ENCODE measurements at places on chromosomes 11 and 22.

DNA sequence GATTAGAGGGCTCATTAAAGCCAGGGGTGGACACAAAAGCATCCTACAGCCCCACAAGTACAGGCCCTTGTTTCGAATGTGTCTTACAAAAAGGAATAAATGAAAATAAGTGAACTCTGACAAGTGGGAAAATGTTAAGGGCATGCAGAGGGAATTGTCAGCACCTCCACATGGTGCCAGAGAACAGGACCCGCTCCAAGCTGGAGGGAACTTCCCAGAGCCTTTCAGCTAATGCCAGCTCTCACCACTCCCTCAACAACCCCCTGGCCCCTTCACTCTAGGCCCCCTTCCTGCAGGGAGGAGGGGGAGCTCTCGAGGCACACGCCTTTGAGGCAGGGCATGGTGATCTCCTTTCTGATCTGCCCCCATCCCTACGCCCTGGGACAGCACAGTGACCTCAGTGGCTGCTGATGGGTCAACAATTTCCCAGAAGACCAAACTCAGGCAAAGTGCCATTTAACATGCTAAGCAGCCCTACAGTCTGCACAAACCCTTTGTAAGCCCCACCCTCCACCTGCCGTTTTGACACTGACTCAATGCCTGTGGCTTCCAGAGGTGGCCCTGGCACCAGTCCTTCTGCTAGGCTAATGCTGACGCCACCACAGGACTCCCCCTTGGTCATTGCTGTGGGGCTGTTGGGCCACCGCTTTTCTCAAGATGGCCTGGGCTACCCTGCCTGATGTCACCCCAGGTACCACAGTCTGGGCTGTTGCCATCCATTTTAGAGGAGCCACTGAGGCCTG lies 12.5 kb upstream of the CHST1 start:
- H3K4me1 ChIP-seq, result no peaks in the 10 kb centered on the region
- no peaks in the 10 kb centered on the region for H3K36me3 ChIP-seq
- no peak overlapping the region for H3K27ac ChIP-seq

DNA sequence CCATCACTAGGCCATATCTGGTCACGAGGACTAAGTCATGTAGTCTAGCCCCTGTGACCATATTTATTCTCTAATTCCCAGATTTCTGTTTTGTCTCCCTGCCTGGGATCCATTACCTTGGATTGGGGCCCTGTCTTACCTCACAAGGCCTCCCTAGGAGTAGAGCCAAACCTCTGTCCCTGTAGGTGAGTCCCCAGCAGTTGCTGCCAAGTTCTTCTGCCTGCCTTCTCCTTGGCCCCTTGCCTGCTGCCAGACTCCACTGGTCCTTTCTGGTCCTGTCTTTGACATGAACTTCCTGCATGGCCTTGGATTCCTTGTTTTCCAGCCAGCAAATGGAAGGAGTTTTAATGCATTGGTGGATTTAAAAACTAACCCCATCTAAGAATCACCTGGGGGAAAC lies 35.6 kb upstream of the CADM1 start:
- no peaks in the 10 kb centered on the region for H3K4me1 ChIP-seq
- 0 out of 2 replicates have a peak, but pooled peaks cover 6% of the 10 kb centered on the region for H3K27me3 ChIP-seq
- no peaks in the 10 kb centered on the region for H3K36me3 ChIP-seq
- no peak for DNase-seq
- H3K27ac ChIP-seq, result no peak overlapping the region
- no peak overlapping the region for H3K4me3 ChIP-seq

DNA sequence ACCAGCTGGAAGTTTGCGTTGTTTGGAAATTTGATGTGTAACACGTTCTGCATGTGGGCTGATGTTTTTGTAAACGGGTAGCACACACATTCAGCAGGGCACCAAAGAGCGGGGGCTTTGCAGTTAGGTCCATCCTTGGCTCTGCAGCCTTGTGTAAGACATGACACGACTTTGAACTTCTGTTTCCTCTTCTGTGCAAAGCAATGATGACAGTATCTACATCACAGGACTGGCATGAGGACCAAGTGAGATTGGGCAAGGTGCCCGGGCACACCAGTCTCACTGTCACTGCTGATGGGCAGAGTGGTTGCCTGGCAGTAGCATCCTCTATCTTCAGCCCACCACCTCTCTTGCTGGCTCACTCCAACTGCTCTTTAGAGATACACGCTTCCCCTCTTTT lies 3.3 kb downstream of the TCN2 start:
- peaks cover 15% of the 10 kb centered on the region for H3K4me1 ChIP-seq
- no peak overlapping the region for H3K27ac ChIP-seq
- H3K36me3 ChIP-seq, result no peaks in the 10 kb centered on the region
- DNase-seq, result no peak
- H3K4me3 ChIP-seq, result no peak overlapping the region

GRCh38 chr11:2114430-2115241 lies 24.6 kb downstream of the IGF2 start:
- no peaks in the 10 kb centered on the region for H3K36me3 ChIP-seq
- no peak for DNase-seq
- no peaks in the 10 kb centered on the region for H3K27me3 ChIP-seq
- no peak overlapping the region for H3K4me3 ChIP-seq
- H3K27ac ChIP-seq, result no peak overlapping the region

- H3K4me1 ChIP-seq, result no peaks in the 10 kb centered on the region
- no peak overlapping the region for H3K4me3 ChIP-seq
- H3K27me3 ChIP-seq, result no peaks in the 10 kb centered on the region
- no peak for DNase-seq
Observed at GRCh38 chr11:70654016-70654415, 255.7 kb downstream of the CTTN start.

DNA sequence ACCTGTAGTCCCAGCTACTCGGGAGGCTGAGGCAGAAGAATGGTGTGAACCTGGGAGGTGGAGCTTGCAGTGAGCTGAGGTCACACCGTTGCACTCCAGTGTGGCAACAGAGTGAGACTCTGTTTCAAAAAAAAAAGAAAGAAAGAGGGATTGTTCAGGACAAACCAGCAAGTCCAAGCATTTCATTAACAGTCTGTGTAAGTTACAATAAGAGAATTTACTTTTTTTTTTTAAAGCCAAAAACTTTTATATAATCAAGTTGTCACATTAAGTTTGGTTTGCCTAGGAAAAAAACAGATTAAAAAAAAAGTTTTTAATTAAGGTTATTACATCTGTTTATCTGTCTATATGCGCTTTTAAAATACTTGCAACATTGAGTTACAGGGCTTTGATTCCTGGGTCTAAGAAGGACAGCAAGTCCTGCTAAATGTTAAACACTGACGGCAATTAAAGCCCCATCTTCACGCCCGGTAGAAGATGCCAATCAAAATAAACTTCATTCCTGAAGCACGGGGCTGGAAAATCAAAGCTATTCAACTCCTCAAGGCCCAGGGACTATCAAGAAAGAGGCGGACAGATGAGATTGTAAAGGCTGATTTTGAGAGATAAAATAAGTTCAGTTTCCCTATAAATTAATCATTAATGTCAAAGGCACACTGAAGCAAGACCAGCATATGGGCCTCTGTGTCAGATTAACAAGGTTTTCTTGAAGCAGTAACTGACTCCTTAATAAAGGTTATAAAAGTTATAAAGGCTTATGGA lies 10.7 kb downstream of the TMEM138 start:
- no peak overlapping the region for H3K4me3 ChIP-seq
- H3K36me3 ChIP-seq, result peaks cover 69% of the 10 kb centered on the region
- H3K27ac ChIP-seq, result no peak overlapping the region
- H3K4me1 ChIP-seq, result no peaks in the 10 kb centered on the region

Measured in SK-N-SH (cell line).